ENCODE measurements at places on chromosomes 7 and 10.

DNA sequence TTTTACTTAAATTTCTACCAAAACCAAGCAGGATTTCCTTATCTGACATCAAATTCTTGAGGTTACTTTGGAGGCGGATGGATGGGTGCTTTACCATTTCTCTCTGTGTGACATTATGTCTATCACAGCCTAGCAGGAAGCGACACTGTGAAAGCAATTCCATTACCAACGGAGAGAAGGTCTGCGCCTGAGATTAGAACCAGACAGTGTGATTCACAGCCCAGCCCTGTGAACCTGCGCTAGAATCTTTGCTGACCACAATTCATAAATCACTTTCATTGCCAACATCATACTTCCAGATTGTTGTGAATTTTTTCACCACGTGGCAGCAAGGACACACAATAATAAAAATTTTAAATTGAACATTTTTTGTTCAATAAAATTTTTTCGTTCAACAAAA is 126.5 kb downstream of the CUBN start:
- DNase-seq = peak; percentile 75

DNA sequence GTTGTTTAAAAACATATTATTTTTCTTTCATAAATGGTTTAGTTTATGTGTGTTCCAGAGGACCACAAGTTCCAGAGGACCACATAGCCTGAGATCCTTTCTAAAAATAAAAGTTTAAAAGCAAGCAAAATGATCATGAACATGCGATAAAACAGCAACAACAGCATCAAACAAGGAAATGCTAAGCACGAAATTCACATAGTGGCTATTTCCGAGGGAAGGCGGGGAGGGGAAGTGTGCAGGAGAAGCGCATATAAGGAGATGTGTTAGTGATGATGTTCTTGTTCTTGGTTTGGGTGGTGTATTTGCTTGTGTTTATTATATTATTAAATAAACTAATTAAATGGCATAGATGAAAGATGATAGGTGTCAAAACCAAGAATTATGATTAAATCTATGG is 1.2 kb downstream of the TBATA start:
- no peak for DNase-seq

DNA sequence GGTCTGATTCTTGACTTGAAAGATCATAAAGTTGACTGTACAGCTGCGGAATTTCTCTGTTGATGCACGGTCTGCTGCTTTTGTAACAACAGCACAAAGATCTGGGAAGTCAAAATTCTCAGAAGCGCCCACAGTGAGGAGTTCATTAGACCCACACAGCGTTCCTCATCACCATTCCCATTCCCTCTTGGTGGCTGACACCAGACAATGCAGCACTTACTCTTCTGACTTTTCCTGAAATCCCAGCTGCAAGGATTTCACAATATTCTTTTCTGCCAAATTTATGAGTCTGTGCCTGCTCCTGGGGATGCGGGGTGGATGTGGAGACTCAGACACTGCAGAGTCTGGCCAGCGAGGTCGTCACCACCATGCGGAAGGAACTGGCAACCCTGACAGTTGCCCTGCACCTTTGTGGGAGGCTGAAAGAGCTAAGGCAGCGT is 233.9 kb downstream of the FANK1 start:
- no peak for DNase-seq

GRCh38 chr10:1183033-1183396 is 126.8 kb downstream of the WDR37 start:
- no peak for DNase-seq

- DNase-seq = no peak
Measured at GRCh38 chr7:25238066-25238725, 9.9 kb upstream of the NPVF start.

DNA sequence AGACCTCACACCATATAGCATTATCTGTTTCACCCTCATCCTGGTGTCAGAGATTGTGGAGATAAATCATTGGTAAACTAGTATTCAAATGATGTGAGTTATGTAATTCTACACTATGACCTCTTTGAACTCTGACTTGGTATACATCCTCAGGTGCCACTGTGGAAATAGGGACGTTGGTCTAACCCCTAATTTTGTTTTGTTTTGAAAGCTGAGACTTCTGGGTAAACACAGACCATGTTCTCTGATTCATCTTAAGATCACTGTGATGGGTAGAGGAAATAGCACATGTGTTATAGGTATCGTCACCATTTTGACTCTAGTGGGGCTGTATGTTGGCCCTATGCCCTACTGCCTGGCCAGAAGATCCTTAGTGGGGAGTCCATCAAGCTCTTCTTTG is 241.6 kb downstream of the CCDC7 start:
- no peak for DNase-seq

DNA sequence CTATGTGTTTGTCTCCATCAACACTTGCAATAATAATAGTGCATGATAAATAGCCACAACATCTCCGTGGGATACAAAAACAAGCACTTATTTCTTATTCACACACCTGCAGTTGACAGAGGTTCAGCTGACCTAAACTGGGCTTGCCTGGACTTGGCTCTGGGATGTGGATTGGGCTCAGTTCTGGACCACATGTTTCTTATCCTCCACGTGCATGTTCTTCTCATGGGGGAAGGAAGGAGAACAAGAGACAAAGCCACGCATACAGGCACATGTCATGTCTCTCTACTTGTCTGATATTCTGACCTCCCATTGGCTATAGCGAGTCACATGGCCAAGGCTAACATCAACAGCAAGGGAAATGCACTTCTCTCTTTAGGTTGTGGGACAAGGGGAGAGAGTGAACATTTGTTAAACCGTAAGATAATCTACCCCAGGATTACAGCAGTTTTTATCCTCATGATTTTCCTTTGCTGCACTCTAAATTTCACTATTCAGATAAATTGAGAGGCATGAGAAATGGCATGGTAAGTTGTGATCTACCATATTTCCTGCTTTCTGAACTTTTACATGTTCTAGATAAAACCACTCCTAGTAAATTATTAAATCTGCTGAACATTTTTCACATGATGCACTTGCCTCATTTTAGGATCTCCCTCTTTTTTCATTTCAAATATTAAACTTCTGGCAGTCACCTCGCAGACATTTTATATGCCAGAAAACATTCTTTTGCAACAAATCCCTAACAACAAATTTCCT is 33.7 kb downstream of the CFAP58 start:
- DNase-seq = no peak

DNA sequence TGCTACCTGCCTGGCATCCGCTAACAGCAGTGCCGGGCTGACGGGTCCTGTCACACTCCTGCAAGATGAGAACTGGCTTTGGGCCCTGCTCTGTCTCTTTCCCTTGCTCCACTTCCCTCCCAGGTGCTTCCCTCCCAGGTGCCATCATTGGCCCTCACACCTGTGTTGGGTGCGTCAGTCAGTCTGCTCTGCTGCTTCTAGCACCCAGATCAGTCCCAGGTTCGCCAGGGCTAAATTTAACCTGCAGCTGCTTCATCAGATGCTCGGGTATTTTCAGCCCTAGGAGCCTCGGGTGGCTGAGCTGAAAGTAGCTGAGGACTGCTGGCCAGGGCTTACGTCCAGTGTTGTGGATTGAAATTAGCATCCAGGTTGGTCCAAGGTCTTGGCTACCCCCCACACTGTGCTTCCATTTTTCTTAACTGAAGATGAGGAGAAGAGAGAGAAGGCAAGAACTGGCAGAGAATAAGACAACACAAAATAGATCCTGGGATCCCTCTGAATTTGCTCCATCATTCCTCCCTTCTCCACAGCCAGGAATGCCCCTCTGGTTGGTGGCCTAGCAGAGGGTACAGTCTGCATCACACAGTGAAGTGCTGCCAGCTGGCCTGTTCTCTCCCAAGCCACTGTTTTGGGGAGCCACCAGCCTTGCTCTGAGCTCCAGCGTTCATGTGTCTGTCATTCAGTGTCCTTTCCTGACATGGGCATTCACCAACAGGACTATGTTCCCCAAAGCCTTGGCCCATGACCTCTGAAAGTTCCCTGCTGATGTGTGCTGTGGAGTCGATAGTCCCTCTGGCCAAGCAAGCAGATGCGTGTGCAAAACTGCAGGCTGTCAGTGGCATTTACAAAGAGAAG is 65.9 kb upstream of the SYPL1 start:
- DNase-seq = no peak

GRCh38 chr7:21945454-21946221 is at the start of gene CDCA7L:
TSS of gene CDCA7L (minus strand) at chr7:21945899. CDS start at chr7:21945804, 95 bp downstream.
- peak; percentile 23 for DNase-seq

GRCh38 chr10:126940670-126941310 is 35.6 kb downstream of the DOCK1 start:
- DNase-seq = no peak

- DNase-seq = peak; percentile 48
Measured at GRCh38 chr10:113854013-113854760, at the start of the genes DCLRE1A and NHLRC2. TSS of gene DCLRE1A (minus strand) at chr10:113854082. CDS start at chr10:113853182, 900 bp downstream. TSS of gene NHLRC2 (plus strand) at chr10:113854661. CDS start at chr10:113854873, 212 bp downstream.

DNA sequence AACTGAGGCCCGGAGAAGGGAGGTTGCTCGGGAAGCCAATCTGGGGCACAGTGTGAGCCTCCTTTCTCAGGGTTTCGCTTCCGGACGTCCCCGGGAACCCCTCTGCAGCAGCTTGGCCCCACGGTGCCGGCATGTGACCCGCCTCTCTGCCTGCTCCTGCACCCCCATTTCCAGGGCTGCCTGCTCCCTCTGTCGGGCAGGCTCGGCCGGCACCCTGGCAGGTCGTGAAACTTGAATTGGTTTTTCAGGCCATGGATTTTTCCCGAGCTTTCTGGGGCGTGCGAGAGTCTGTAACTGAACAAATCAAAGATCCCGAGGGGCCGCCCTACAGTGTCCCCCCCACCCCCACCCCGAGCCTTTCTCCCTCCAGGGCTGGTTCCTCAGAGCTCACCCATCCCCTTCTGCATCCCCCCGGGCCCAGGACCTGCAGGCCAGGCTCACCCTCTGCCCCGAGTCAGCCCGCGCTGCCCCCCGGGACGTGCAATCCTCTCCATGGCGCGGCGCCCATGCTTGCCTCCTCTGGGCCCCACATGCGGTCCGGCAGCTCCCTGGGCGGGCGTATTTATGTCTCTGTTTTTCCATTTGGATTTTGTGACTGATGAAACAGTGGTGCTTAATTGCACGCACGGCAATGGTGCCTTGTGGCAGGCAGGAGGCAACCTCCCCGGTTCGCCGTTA is 58.1 kb downstream of the UNCX start:
- no peak for DNase-seq

- DNase-seq = no peak
Measured at GRCh38 chr7:155766966-155767916, 45.0 kb downstream of the SHH start.

GRCh38 chr7:110386006-110386405 is 704.9 kb upstream of the LRRN3 start:
- no peak for DNase-seq

- no peak for DNase-seq
Measured at GRCh38 chr10:124175701-124176348, 82.4 kb upstream of the CHST15 start.

- DNase-seq = no peak
Measured at GRCh38 chr7:9854605-9855004, 1119.1 kb upstream of the PHF14 start.

Data from CD4-positive, alpha-beta T cell treated with Interleukin-6 at 100 ng/mL for 8 hours (primary cell).